Stimulated activated CD4-positive, alpha-beta T cell treated with anti-CD3 and anti-CD28 coated beads, Interleukin-1b, Interleukin-23, amount 100 ng/mL, for 1 hour (primary cell): ENCODE measurements at places on chromosomes 5 and 9.

- no peak for DNase-seq
Measured at GRCh38 chr5:53520813-53521212, 39.6 kb upstream of the NDUFS4 start.

DNA sequence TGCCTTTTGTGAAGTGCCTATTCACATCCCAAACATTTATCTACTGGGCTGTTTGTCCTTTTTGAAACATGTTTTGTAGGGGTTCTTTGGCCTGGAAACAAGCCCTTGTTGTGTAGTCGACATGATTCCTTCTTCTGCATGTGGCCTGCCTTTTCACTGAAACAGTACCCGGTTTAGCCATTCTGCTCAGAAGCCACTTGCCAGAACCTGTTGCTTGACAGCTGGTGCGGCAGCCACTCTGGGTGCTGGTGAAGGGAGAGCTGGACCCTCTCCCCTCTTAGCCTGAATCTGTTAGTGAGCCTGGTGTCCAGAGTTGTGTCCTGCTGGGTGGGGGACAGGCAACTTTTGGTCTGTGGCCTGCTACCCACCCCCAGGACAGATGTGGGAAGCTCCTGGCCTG is 128.8 kb upstream of the CACNA1B start:
- DNase-seq, result no peak

GRCh38 chr5:55850839-55851674 is at the start of gene IL31RA:
Gene IL31RA (plus strand): TSS chr5:55851357. CDS start chr5:55851571, 214 bp downstream.
- no peak for DNase-seq

DNA sequence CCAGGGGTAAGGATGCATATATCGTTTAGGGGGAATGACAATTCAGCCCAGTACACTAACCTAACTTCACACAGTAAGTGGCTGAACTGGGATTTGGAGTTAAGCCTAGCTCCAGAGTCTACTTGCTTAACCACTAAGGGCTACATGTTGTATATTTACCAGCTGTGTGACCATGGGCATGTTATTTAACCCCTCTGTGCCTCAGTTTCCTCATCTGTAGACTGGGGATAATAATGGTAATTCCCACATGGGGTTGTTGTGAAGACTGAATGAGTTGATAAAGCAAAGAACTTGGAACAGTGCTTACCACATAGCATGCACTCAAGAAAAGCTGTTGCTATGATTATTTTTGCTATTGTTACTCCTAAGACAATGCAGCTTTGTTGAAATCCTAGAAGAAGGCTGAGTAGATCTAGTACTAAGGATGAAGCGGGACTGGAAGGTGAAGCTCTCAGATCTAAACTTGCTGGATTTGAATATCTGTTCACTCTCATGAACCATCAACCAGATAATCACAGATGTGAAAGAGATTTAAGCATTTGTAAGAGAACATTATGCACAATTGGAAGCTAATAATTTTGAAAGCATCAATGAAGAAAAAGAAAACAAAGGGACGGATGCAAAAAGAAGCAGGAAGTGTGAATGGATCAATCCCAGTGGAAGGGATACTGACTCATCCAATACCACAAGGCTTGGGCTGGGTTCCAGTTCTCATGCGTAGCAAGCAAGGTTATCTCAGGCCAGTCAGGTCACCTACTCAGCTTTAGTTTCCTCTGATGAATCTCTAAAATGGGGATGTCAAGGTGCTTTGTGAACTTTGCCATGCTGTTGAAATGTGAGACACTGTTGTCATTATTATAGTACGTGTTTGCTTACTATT is 78.5 kb upstream of the TBC1D2 start:
- DNase-seq, result no peak

DNA sequence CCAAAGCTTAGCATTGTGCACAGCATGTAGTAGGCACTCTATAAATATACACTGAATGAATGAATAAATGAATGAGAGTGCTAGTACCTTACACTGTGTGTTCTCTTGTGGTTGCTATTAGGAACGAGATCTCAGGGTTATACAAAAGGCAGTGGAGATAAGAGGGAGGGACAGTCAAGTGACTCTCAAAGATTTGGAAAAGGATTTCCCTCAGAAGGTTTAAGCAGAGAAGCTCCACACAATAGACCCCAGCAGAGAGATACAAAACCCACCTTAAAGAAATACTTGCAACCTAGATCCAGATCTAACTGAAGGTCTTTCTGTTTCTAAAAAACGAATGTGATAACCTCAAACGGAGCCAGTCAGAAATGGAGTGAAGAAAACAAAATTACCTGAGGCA is 11.8 kb upstream of the EFNA5 start:
- DNase-seq, result no peak

DNA sequence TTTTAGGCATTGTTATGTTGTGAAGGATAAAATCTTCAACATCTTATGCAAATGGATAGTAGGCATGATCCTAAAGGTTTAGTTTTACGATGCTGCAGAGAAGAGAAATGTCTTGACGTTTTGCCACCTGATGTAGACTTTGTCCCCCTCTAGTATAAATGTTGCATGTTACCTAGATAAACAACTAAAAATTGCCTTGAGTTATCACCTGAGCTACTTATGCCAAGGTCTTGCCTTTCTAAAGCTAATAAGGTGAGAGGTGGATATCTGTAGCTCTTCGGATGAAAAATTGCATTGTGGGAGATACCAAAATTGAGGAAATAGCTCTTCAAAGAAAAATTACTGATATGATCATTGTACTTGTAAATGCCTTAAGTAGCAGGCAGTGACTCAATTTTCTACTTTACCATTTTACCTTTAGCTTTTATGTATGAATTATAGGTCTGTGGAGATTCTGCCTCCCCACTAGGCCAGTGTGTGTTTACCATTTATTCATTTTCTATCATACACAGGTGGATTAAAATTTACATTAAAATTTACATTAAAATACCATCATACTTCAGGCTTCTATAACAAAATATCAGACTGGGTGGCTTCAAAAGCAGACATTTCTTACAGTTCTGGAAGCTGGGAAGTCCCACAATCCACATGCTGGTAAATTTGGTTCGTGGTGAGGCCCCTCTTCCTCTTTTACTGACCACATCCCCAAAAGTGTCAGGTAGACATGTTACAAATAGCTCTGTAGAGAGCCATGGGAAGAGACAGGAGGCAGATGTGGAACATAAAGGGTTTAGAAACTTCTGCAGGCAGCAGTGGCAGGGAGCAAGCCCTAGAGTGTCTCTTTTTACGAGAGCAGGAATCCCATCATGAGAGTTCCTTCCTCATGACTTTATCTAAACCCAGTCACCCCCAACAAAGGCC is 100.7 kb upstream of the ERBIN start:
- DNase-seq, result no peak

DNA sequence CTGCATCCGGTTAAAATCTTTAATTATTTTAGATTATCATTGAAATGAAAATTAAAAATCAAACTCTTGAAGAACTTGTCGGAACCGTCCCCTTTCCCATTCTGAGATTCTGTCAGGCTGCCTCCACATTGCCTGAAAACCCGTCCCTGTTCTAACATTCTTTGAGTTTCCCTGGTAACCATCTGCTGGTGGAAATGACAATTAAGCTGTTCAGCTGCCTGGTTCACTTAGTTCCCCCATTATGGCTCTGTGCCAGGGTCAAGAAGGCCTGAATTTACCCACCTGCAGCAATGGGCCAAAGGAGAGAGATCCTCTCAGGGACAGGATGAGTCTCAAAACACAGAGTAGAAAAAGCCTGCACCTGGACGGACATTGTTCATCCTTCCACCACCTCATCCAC is 11.8 kb upstream of the TCOF1 start:
- no peak for DNase-seq

DNA sequence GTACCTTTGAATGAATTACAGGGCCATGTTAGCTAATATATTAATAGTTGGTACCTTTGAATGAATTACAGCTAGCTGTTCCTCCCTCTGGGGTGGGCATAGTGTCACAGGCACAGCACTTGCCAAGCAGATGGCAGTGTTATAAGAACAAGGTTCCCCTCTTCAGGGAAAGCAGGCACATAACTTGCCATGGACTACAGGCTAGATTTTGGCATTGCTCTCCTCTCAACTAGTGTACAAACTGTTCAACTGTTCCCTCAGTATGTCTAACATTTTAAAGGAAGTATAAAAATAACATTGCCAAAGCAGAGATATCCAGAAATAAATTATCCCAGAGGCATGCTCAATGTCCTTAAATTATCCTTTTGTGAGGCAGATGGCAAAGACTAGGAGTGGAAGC is 33.7 kb downstream of the ABITRAM start:
- no peak for DNase-seq

GRCh38 chr5:54673523-54674225 is 156.1 kb downstream of the SNX18 start:
- DNase-seq, result no peak

GRCh38 chr9:68428481-68428880 is 72.1 kb downstream of the PGM5 start:
- DNase-seq, result no peak

GRCh38 chr5:114308017-114308416 is 53.9 kb upstream of the KCNN2 start:
- no peak for DNase-seq

GRCh38 chr9:96619124-96619465 is 548 bp downstream of the CDC14B start:
- no peak for DNase-seq

GRCh38 chr5:169716287-169716686 is 79.2 kb downstream of the DOCK2 start:
- no peak for DNase-seq

DNA sequence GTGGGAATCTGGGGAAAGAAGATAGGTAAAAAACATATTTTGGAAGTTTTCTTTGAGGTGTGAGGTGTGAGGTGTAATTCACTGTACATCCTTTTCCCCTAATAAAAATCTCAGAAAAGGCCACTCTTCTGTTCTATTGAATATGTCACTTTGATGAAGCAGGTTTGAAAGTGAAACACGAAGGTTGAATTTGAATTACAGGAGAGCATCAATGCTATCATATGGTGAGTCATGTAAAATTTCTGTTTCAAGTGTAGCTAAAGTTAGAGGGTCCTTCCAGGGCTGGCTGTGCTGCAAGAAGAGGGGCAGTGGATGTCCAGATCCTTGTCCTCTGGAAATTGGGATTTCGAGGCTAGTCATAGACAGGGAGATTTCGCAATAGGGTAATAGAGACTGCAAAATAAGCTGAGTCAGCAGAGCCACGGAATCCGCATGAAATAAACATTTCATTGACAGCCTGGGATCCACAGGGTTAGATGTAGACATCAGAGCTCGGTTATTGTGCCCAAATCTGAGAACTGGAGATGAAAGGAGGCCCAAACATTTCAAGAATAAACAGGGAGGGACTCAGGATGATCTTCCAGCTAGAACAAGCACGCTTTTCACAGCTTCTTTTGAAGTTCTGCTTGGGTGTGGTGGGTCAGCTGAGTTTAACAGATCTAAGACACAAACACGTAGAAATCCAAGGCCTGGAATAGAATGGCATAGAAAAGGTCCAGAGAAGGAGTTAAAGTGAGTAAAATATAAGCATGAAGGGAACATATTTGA is 194.4 kb upstream of the CDKN2B start:
- DNase-seq, result no peak

DNA sequence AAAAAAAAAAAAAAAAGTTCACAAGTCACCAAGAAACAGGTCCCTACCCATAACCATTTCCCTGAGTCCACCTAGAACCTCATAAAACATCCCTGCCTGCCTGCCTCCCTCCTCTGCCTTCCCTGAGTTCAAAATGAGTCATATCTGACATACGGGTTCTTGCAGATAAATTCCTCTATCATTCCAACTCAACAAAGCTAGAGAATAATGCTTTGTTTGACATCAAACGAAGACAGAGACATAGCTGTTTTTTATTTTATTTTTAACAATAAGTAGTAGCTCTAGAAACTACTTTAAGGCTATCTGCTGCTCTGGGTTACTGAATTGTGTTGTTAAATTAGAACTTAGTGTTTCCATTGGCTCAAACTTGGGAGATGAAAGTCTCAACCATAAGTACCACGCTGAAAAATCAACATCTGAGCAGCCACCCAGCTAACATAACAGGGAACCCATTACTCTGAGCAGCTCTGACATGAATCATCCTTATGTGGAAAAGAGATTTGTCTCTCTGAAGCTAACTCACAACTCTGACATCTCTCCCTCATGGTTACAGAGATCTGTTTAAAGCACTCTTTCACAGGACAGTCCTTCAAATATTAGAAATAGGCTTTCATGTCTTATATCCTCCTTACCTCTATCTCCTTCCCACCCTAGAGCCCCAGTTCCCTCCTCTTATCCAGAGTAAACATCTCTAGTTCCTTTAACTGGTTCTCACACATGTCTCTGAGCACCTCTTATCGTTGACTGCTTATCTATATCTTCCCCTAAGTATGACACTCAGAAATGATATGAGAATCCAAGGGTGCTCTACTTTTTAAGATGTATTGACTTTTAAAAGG is 12.1 kb downstream of the TMEM245 start:
- no peak for DNase-seq

DNA sequence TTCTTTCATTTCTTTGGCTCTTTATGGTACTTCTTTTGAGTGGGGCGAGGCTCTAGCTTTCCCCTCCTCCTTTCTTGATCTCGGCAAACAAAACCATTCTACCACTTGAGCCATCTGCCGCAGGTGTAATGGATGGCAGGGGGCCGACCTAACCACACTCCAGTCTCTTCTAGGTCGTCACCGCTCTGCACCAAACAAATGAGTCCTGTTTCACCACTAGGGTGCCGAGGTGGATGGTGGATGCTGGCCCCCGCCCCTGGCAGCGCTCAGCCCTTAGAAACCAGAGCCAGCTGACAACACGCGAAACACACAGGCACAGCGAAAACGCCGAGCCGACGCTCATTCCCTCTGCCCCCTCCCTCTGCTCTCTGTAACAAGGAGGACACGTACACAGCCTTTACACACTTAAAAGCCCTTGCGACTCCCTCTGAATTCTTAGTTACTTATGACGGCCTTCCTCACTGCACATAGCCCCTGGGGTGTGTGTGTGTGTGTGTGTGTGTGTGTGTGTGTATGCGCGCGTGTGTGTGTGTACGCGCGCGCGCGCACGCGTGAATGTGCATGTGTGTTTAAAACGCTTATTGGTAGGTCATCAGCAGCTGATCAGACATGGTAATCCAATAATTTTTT is 199.4 kb downstream of the MEF2C start:
- no peak for DNase-seq

- no peak for DNase-seq
Measured at GRCh38 chr5:150797384-150797783, 18.8 kb downstream of the SMIM3 start.

DNA sequence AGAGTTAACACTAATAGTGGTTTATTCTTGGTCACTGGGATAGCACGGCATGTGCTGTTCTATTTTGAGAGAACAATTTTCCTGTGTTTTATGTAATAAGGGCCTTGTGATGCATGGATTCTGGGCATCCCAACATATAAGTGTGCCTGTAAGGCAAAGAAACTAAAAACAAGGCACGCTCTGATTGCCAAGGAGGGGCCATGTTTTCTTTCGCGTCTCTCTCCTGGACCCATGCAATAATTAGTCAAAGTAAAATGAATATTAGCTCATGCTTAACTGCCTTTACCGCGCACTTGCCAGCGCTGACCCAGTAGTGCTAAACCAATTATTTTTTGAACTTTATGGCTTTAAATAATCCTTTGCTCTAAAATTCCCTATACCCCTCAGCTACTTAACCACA is 140.9 kb downstream of the PSAT1 start:
- DNase-seq, result no peak

DNA sequence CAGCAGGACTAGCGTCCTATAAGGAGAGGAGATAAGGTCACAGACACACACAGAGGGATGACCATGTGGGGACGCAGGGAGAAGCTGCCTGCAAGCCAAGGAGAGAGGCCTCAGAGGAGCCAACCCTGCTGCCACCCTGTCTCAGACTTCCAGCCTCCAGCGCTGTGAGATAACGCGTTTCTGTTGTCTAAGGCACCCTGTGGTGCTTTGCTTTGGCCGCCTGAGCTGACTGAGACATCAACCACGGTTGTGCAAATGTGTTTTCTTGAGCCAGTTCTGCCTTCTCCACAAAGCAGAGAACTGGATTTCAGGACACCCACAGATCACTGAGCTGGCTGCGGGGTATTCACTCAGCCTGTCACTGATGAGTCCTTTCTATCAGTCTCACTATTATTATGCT is 149.1 kb downstream of the NXNL2 start:
- no peak for DNase-seq
